ENCODE measurements at places on chromosomes 1 and 21.

GRCh38 chr1:111988377-111988742 is 1.1 kb downstream of the KCND3 start:
- no peak for ATAC-seq

DNA sequence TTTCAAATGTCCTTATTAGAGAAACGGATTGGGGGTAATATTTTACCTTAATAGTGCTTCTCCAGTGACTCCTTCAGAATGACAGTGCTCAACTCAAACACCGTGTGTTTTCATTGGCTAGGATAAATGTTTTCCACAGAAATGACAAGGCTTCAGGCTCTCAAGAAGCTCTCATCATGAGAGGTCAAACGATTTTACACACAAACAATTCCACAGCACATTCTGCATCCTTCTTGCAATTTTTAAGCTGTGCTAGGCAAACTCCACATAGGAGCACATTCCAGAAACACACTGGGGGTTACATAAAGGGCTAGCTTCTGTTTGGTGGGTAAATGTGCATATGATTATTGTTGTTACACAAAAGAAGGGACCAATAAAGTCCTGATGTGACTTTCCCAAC is 75.5 kb upstream of the IPO9 start:
- no peak for ATAC-seq

- peak; percentile 13 for ATAC-seq
Measured at GRCh38 chr1:2283991-2284895, 56.1 kb downstream of the SKI start.

DNA sequence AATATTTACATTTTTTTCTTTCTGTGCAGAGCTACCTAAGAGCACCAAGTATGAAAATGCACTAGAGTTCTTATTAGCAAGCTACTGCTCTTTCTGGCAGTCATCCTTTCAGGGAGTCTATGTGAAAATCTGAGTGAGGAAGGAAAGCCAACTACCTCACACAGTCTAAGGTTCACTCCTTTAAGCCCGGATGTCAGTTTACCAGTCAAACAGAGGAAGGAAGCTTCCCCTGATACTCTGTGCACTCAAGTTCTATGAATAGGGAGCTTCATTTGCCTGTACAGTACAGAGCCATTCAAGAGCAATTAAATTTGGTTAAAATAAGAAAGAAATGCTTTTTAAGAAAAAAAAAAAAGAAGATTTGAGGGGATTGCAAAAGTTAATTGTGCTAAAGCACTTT is 6.9 kb downstream of the COL11A1 start:
- ATAC-seq: no peak

- ATAC-seq: no peak
Measured at GRCh38 chr1:47568763-47569162, 130.9 kb downstream of the FOXD2 start.

DNA sequence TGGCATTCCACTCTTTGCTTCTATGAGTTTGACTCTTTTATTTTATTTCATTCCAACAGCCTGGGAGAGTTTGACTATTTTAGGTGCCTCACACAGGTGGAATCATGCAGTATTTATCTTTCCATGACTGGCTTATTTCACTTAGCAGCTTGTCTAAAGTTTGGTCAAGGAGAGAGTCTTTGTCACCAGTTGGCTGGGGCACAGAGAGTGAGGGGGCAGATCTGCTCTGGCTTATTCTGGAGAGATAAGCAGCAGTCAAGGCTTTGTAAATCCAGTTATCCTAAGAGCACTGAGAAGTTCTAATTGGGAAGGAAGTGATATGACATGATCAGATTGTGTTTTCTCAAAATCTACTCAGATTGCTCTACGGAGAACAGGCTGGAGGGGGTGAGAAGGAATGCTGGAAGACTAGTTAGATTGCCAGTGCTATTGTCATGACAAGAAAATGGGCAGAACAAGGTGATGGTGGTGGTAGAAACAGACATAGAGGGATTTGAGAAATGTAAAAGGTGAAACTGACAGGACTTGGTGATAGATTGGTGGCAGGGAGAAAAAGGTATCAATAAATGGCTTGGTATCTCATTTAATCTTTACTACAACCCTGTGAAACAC is 12.1 kb upstream of the CTTNBP2NL start:
- ATAC-seq: no peak

DNA sequence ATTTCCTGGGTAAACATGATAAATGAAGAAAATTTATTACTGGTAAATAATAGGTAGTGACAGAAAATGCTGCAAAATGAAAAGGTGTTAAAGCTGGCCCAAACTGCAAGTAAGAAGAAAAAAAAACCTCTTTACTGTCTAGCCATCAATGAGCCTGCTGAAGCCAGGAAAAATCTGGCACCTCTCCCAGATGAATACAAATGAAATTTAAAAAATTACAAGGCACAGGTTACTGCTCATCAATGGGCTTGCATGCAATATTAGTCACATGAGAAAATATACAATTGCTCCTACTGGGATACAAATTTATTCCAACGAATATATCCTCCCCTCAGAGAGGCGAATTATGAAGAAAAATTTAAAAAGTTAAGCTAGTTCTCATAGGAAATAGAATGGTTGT is 1422.5 kb downstream of the KCNT2 start:
- no peak for ATAC-seq

DNA sequence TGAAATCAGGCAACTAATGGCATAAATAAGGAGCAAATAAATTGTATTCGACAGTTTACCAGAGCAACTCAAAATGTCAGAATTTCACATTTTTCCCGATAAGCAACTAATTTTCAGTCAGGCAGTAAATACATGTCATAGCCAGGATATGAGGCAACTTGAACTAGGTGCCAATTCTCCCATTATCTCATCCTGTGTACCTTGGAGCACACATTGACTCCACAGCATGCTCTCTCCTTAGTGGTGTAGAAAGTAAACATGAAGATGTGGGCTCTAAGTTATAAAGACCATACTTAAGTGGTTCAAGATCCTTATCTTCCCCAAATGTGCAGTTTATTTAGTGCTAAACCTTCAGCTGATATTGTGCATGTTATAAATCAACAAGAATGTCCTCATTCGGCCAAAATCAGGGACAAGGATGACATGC is 197.8 kb downstream of the VAV3 start:
- ATAC-seq: no peak

- no peak for ATAC-seq
Measured at GRCh38 chr1:232518349-232518748, 111.6 kb downstream of the SIPA1L2 start.

- ATAC-seq: no peak
Measured at GRCh38 chr1:84726593-84727499, 36.6 kb upstream of the SSX2IP start.

GRCh38 chr1:112544751-112545150 is 36.0 kb downstream of the WNT2B start:
- ATAC-seq: no peak

DNA sequence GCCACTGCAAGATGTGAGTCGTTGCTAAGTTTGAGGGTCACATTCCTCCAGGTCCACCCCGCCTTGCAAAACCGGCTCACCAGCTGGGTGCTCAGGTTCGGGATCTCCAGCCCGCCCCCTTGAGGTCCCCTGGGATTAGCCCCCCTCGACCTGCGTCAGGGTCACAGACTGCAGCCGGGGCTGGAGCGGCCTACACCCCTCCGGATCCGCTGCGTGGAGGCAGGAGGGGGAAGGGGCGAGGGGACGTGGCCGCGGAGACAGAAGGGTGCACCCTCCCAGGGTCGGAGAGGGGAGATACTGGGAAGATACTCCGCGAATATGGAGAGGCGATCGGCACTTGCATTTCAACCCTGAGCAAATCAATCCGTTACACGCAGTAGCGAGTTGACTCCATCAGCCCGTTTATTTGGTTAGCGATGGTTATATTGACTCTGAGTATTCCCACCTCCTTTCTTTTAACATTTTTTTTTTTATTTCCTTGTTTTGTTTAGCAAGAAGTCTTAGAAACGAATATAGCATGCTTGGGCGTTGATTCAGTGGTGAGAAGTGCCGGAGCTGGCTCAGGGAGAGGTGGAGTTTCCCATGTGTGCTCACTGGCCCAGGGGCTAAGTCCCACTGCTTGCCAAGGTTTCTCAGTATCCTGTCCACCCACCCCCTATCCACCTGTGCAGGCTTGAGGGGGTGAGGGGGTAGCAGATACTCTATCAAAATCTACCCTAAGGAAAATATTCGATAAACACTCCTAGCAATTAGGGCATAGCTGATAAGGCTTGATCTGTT is 997 bp downstream of the IFNAR2 start:
- ATAC-seq: peak; percentile 20

DNA sequence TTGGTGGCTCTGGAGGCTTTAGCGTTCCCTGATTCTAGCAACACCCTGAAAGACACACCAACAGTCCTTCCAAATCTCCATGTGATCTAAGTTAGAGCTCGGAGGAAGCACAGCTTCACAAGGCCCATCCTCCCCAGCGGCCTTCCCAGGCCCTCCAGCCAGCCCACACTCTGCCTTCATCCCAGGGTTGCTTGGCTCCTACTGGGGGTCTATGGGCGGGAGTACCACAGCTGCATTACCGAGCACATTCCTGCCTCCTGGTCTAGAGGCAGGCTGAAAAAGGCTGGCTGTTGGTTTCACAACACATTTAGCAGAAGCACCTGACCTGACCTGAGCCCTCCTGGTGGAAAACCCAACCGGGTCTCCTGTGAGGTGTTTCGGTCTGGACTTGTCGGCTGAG is 54.7 kb upstream of the TRIM67 start:
- no peak for ATAC-seq

- no peak for ATAC-seq
Measured at GRCh38 chr1:45123358-45123757, 83.0 kb downstream of the ZSWIM5 start.

DNA sequence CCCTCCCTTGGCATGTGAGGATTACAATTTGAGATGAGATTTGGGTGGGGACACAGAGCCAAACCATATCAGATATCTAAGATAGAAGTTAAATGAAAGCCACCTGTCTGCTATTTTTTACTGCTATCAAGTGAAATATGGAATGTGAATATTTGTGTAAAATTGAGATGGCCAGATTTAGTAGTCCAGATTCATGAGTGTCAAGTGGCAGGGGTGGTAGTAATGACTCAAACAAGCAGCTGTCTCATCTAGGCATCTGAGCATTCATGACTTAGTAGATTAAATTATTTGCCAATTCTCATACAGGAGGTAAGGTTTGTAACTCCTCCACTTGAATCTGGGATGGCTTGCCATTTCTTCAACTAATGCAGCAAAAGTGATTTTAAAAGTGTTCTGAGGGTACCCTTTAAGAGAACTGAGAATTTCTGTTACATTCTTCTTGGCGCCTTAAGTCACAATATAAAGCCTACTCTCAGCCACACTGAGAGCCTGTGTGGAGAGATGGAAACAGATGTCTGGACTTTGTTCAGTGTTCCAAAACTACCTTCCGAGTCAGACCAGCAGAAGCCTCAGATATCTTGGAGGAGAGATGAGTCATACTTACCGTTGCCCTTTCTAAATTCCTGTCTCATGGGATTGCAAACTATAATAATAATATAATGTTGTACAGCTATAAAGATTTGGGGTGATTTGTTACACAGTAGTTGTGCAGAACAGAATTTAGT is 1065.6 kb upstream of the TMPRSS15 start:
- no peak for ATAC-seq

GRCh38 chr1:226617109-226617508 is 68.5 kb downstream of the STUM start:
- ATAC-seq: no peak

- no peak for ATAC-seq
Measured at GRCh38 chr1:9559673-9560072, 20.4 kb downstream of the SLC25A33 start.

- ATAC-seq: no peak
Measured at GRCh38 chr1:152034654-152035538, 1.9 kb downstream of the S100A11 start.

- ATAC-seq: peak; percentile 96
Measured at GRCh38 chr21:46048926-46049889, 48.7 kb upstream of the COL6A2 start.

- ATAC-seq: no peak
Measured at GRCh38 chr1:114122941-114123618, 30.6 kb downstream of the SYT6 start.

- no peak for ATAC-seq
Measured at GRCh38 chr1:243746751-243747150, 103.3 kb downstream of the AKT3 start.

DNA sequence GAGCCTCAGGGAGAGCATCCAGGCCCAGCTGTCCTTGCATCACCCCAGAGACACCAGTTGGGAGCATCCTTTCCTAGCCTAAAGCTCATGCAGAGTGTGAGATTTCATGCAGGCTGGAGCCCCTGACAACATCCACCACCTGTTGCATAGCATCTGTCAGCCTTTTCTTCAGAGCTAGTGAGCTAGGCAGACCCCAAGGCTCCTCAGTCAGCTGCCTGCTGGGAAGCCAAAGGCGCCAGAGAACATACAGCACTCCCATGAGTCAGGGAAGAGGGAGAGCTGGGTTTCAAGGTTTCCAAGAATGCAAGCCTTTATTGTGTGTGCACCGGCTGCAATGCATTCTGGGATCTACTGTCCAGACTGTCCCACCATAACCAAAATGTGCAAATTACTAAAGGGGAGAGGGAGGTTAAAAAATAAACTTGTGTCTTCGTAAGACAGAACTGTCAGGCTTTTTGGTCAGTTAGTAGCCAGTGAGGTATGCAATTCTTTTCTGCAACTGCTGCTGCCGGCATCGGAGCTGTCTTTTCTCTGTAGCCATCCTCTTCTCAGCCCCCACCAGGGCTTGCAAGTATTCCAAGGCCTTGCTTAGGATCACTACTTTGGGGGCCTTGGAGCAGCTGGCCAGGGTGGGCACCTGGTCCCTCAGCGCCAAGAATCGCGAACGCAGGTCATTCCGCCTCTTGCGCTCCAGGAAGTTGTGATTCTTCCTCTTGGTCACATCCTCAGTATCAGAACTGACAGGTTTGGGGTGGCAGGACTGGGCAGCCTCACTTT is 4.6 kb downstream of the MYCL start:
- no peak for ATAC-seq

DNA sequence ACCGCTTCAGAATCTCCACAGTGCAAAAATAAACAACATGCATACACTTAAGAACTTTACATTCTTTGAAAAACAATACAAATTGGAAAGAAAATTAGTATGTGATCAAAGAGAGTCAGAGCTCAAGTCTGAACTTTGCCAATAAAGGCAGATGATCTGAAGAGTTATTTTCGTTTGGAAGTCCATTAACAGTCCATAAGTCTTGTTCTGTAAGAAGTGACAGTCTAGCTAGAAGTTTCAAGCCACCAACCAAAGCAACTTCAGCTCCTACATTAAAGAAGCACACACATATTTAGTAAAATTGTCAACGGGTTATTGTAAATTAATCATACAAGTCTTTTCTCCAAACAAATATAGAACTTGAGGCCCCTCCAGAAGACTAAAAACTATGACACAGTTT is 20.7 kb downstream of the ANGEL2 start:
- ATAC-seq: no peak

DNA sequence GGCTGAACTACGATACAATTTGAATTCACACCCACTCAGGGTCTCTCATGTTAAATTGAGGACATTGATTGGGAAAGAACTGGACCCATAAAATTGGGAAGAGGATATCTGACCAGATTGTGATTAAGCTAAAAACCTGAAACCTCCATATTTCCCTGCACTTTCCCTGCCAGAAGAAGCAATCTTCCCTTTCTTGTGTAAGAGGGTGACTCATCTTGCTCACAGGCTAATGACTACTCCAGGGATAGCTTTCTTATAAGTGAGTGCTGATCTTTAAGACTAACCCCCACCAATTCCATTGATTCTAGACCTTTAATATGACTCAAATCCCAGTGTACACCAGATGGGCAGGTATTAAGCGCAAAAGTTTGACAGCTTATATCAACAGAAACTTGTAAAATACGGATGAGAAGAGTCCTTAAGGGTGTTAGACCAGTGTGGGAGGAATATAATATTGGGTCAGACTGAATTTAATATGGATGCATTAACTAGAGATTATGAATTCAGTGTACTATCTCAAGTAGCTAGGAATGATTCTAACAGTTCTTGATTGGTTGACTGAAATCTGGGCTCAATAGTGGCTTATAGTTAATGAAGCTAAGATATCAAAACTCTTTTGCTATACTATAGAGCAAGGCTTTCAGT is 12.1 kb upstream of the SGIP1 start:
- ATAC-seq: no peak
